ENCODE measurements at places on chromosomes 3 and 15.

GRCh38 chr15:96767703-96768434, 437.4 kb downstream of the NR2F2 start:
- DNase-seq, result no peak

GRCh38 chr15:44722011-44722410, 10.7 kb downstream of the B2M start:
- no peak for DNase-seq

DNA sequence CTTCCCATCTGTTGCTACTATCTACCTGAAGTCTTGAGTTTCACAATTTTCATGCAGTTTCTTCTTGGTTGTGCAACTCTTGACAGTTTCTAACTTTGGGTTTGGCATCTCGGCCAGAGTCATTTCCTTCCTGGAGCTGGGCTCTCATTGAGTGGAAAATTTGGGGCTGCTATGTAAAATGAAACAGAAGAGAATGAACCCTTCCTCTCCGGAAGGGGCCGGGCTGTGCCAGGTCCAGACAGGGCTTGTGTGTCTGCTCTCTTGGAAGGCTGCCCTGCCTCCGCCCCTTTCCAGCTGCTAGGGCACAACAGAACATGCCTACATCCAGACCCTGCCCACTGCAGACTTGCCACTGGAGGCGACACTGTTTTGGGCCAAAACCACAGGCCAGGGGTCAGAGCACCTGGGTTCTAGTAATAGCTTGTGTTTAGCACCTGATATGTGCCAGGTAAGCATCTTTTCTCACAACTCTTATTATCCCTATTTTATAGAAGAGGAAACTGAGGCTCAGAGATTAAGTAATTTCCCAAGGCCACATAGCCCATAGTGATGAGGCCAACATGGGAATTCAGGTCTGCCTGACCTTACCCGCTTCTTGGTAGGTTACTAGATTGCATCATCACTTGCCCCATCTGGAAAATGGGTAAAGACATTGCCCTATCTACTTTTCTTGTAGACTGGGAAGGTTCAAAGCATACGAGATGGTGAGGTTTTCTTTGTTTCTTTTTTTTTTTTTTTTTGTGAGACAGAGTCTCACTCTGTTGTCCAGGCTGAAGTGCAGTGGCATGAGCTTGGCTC, 25.0 kb downstream of the IRAK2 start:
- no peak for DNase-seq

GRCh38 chr3:38969317-38970235, 82.2 kb downstream of the SCN11A start:
- no peak for DNase-seq

- no peak for DNase-seq
Observed at GRCh38 chr3:159860269-159861116, 128.1 kb upstream of the IL12A start.

GRCh38 chr3:114089675-114090074, 33.1 kb downstream of the QTRT2 start:
- DNase-seq, result no peak

DNA sequence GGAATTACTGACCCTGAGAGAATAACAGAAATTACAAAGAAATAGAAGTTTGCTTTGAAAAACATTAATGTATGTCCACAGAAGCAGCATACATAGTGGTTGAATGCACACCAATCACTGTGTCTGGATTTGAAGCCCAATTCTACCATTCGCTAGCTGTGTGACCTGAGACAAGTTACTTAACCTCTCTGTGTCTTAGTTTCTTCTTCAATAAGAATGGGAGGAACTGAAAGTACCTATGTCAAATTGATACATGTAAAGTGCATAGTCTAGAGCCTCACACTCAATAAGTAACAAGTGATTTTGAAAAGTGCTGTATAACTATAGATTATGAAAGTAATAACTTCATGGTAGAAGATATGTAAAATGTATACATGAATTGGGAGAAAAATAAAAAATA, 457.8 kb downstream of the FOXP1 start:
- DNase-seq, result no peak

DNA sequence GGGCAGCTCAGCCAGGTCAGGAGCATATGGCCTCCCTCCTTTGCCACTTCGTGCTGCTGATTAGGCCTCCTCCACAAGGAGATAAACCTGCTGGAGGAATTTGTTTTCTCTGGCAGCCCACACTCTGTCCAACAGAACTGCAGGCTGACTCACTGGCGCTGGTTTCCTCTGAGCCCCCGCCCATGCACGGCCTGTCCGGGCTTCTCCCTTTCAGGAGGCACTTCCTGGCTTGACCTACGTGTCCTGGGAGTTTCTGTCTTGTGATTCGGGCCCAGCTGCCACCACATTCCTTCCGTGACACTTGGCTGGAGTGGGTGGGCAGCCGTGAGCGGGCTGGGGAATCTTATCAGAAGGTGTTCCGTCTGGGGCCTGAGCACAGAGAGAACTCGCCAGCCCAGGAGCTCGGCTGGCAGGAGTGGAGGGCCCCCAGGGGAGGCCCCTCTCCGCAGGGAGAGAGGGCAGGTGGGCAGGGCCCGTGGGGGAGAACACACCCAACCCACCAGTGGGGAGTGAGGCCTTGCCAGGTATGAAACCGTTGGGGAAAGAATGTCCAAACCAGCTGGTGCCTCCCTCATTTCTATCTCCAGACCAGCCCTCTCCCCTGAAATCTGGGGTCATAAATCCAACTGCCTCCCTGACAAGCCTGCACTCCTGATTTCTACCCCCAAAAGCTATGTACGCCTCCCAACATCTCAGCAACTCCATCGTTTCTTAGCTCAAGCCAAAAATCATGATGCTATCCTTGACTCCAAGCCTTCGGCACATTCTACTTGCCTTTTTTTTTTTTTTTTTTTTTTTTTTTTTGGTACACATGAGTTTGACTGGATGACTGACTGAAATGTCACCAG, 110.6 kb upstream of the MEF2A start:
- DNase-seq, result no peak

DNA sequence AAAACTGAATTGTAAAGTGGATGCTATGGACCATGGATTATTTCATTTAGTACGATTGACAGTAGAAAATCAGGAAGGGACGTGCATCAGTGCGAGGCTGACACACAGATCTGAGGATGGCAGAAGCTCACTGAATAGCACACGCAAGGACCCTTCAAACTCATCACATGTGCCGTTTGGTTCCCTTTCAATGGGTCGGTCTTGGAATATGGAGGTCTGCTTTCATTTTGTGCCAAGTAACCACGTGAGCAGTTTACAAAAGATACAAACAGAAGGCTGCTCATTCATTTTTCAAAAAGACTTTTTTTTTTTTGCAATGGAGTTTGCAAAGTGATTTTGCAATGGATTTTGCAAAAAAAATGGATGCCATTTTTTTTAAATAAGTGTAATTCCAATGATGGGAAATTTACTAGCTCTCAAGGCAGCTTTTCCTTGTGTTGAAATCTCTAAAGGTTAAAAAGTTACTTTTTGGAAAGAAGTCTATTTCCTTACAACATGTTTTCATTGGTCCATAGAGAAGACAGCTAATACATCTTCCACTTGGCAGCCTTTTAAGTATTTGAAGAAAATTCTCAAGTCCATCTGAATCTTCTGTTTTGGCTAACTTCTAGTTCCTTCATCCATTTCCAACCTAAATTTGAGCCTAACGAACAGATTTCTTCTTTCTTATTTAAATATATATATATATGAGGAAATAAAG, 392.3 kb upstream of the TPRG1 start:
- DNase-seq, result no peak

- peak; percentile 43 for DNase-seq
Observed at GRCh38 chr3:198079771-198080520, 119.9 kb downstream of the LMLN start.

DNA sequence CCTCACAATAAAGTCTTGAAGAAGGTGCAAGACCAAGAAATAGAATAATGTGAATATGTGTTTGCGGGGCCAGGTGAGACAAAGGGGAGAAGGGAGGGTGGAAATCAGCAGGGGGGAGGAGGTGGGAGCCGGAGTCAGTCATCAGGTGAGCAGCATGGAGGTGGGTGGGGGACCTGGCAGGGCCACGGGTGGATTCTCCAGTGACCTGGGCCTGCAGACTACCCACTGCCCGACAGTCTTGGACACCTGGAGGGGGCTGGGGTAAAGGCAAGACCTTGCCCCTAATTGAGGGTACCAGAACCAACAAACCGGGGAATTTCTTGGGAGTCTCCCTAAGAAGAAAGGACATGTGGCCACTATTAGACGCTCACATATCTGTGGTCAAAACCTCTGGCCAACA, 95.8 kb downstream of the CHSY1 start:
- DNase-seq, result no peak

- no peak for DNase-seq
Observed at GRCh38 chr15:27854601-27855000, 244.5 kb downstream of the OCA2 start.

- no peak for DNase-seq
Observed at GRCh38 chr15:33204926-33205325, 10.4 kb upstream of the FMN1 start.

- no peak for DNase-seq
Observed at GRCh38 chr15:85154061-85154460, 172.4 kb downstream of the PDE8A start.

DNA sequence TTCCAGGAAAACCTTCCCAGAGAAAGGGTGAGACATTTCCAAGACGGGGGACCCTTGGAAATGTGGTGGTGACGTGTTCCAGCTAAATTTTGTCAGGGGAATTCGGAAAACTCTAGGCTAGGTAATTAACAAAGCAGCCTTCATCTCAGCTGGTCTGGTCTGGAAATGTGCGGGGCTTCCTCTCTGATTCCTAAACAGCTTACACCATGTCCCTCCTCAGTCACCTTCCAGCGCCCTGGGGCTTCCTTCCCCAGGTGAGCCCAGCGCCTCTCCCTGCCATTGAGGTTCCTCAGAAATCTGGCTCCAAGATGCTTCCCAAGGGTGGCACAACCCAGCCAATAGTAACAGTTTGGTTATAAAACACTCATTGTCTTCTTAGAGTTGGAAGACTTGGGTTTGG, 571 bp downstream of the ACAD9 start:
- no peak for DNase-seq

GRCh38 chr3:58025406-58025805, 17.2 kb downstream of the FLNB start:
- no peak for DNase-seq

DNA sequence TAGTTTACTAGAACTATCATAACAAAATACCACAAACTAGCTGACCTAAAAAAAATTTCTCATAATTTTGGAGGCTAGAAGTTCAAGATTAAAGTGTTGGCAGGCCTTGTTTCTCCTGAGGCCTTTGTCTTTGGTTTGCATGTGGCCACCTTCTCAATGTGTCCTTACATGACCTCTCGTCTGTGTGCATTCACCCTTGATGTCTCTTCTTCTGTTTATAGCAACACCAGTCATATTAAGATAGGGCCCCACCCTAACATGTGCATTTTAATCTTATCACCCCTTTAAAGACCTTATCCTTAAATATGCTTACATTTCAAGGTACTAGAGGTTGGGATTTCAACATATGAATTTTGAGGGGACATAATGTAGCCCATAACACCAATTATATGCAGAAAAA, 177.0 kb downstream of the ZBBX start:
- no peak for DNase-seq

DNA sequence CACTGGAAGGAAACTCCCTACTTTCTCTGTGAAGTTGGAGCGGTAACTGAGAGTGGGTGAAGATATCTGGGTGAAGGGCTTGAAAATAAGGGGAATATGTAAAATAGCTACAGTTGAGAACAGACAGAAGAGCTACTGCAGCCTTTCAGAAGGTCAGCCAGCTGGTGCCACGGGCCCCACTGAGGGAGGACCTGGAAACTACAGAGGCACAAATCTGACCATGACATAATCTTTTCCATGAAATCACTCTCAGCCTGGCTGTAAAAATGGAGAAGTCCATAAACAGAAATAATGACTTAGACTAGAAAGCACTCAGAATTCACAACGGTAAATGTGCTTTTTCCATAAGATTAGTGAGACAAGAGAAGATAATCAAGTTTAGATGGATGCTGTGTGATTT, 46.4 kb downstream of the ST3GAL6 start:
- DNase-seq, result no peak

- DNase-seq, result no peak
Observed at GRCh38 chr3:108877901-108878300, 55.3 kb downstream of the TRAT1 start.

DNA sequence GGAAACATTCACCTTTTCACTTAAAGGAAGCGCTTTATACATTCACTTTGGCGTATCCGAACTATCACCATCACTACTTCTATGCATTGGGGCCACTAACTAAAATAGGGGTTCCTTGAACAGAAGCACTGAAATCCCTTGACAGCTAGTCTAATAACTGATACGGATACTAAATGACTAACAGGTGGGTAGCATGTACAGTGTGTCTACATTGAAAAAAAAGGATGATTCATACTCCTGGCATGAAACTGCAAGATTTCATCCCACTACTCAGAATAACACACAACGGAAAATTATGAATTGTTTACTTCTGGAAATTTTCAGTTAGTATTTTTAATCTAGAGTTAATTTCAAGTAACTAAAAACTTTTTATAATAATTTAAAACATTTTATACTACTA, 96.7 kb downstream of the SMARCC1 start:
- no peak for DNase-seq

GRCh38 chr3:175161291-175161690, 302.2 kb downstream of the NAALADL2 start:
- DNase-seq, result no peak

DNA sequence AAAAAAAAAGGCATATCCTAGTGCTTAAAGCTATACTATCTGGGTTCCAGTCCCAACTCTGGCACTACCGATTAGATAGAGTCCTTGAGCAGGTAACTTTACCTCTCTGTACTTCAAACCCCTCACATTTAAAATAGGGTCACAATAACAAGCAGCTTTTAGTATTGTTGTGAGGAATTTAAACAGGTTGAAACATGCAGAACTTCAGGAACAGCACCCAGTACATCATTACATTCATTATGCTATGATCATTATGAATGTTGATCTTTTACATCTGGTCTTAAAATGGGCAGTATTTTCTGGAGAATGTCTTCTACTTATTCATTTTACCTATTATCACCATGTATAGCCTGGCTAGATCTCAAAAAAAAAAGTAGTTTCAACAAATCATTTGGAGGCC, 176.1 kb upstream of the CCDC54 start:
- DNase-seq, result no peak

GRCh38 chr3:116433552-116433951, 11.7 kb downstream of the LSAMP start:
- DNase-seq, result no peak

- no peak for DNase-seq
Observed at GRCh38 chr3:193585530-193585929, 7.5 kb upstream of the OPA1 start.
